NCI-H748 treated with DMSO at 0.1 percent for 48 hours (cell line): ENCODE measurements at places on chromosomes 7 and 10.

DNA sequence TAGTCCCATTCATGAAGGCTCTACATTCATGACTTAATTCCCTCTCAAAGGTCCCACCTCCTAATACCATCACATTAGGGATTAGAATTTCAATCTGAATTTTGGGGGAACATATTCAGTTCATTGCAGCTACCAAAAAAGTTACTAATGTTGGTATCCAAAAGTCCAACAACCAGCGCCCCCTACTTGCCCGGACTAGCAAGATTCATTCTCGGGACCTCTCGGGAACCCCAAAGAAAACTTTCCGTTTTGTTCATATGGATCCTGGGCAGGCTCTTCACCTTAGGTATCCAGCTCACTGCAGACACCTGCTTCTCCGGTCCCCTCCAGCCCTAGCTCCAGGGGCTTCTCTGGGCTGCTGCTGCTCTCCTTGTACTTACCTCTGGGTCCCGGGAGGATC, 8.9 kb upstream of the GRK5 start:
- DNase-seq, result no peak

DNA sequence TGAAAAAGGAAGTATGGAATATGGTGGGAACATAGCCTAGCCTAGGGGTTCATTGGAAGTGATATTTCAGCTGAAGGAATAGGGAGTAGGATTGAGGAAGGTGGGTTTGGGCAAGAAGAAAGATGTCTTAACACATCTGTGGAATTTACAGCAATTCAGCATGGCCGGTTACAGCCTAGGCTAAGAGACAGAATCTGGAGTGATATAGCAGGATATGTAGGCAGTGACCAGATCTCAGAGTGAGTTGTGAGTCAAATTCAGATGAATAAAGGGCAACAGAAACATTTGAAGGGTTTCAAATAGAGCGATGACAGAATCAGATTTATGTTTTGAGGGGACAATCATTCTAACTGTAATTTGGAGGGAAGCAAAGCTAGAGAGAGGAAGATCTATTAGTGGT, 199.0 kb upstream of the PRPS1L1 start:
- DNase-seq, result no peak

DNA sequence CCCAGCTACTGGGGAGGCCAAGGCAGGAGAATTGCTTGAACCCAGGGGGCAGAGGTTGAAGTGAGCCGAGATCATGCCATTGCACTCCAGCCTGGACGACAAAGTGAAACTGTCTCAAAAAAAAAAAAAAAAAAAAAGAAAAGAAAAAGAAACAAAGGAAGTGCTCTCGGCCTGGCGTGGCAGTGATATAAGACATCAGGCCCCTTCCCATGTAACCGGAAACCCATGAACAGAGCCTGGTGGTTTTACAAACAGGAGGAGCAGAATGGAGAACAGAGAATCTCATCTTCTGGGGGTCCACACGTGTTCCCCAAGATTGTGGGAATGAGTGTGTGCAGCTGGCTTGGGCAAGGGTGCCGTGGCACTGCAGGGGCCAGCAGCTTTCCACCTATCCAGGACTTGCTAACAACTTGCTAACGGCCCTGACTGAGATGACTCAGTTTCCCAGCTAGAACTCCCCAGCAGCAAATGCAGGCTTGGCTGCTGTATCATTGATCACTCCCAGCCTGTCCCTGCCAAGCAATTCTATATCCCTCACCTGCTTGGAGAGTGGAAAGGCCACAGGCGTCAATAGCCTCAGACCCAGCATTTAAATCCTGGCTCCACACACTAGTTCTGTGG, 103.0 kb downstream of the COL26A1 start:
- no peak for DNase-seq

- no peak for DNase-seq
Observed at GRCh38 chr7:105654095-105654686, 72.9 kb upstream of the EFCAB10 start.

DNA sequence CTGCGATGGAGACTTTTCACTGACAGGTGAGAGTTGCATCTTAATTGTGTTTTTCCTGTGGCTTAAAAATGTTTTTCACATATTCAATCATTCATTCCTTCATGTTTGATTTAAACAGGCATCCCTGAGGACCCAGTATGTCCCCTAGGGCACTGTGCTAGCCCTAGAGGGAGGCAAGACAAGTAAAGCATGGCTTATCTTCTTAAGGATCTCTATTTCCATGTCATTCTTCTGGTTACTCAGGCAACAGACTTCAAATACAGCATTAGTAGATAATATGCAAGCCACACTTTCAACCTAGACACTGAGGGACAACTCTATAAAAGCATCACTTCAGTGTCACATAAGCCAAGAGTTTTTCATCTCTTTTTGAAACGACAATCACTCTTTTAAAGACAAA, 29.2 kb downstream of the CDK1 start:
- DNase-seq, result no peak

- no peak for DNase-seq
Observed at GRCh38 chr10:88213065-88213605, 349.7 kb downstream of the PTEN start.

DNA sequence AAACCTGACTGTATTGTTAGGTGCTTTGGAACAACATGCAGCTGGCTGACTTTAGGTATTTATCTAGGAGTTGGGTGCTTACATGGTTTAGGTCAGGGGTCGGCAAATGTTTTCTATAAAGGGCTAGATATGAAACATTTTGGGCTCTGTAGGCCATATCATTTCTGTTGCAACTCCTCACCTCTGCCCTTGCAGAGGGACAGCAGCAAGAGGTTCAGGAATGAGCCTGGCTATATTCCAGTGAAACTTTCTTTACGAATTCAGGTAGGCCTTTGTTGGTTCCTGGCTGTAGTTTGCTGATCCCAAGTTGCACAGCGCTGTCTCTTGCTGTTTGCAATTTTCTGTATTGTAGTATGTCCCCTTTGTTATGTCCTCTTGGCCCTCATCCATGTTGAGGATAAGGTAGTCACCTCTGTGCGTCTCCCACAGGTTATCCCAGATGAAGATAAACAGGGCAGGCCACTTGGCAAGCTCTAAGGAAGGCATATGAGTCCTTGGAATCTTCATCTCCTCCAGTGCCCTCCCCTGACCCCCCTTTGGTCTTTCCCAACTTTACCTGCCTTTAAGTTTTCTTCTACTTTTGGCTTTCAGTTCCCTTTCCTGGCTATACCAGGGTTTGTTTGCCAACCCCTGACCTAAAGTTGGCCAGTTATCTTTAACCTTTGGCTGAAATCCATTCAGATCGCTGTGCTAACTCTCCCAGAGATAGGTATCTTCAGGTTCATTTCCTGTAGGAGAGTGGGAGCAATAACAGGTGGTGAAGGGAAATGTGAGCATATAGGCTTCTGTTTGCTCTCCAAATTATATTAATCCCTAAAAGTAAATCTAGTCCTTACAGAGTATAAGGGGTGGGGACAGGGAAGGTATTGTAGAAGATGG, 36.1 kb downstream of the SGPL1 start:
- DNase-seq, result no peak

- no peak for DNase-seq
Observed at GRCh38 chr10:106992055-106992454, 172.5 kb downstream of the SORCS1 start.

DNA sequence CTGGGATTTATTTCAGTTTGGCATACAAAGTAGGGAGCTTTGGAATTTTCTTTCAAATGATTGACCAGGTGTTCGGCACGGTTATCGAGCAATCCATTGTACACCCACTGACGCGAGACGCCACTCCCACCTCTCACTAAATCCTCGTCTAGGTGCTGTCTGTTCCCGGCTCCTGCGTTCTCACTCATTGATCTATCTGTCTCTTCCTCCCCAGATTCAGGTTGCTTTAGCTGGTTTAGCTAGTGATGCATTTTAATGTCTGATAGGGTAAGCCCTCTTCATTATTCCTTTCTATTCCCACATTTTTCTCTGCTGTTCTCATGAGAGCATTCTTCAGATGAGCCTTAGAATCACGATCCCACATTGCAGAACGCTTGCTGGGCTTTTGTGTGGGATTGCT, 91.7 kb downstream of the ELFN1 start:
- no peak for DNase-seq

GRCh38 chr10:119041326-119041725, 11.8 kb downstream of the NANOS1 start:
- no peak for DNase-seq

GRCh38 chr7:91408388-91409154, 144.3 kb downstream of the FZD1 start:
- no peak for DNase-seq

- no peak for DNase-seq
Observed at GRCh38 chr7:102111061-102112041, 175.3 kb upstream of the SH2B2 start.

DNA sequence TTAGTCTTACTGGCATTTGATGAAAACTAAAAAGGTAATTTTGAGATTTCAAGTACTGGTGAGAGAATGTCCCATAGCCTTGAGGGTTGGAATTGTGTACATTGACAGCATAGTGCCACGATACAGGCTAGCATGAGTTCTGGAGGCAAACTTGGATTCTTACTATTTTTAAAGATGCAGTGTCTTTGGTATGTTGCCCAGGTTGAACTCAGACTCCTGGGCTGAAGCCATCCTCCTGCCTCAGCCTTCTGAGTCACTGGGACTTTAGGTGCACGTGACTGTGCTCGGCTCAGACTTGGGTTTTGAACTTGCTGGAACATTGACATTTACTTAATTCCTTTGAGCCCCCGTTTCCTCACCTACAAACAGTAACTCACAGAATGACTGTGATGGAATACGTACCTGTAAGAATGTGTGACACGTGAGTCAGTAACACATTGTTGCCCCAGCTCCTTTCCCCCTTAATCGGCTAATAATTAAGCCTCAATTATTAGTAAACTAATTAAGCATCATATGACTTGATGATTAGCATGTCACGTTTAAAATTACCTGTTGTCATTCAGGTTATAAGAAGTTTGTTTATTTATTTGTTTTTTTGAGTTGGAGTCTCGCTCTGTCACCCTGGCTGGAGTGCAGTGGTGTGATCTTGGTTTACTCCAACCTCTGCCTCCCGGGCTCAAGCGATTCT, 10.6 kb downstream of the DNAJB6 start:
- DNase-seq, result no peak

GRCh38 chr7:42932811-42933591, 825 bp downstream of the MRPL32 start:
- peak; percentile 4 for DNase-seq

- no peak for DNase-seq
Observed at GRCh38 chr10:88131511-88132139, 268.2 kb downstream of the PTEN start.

DNA sequence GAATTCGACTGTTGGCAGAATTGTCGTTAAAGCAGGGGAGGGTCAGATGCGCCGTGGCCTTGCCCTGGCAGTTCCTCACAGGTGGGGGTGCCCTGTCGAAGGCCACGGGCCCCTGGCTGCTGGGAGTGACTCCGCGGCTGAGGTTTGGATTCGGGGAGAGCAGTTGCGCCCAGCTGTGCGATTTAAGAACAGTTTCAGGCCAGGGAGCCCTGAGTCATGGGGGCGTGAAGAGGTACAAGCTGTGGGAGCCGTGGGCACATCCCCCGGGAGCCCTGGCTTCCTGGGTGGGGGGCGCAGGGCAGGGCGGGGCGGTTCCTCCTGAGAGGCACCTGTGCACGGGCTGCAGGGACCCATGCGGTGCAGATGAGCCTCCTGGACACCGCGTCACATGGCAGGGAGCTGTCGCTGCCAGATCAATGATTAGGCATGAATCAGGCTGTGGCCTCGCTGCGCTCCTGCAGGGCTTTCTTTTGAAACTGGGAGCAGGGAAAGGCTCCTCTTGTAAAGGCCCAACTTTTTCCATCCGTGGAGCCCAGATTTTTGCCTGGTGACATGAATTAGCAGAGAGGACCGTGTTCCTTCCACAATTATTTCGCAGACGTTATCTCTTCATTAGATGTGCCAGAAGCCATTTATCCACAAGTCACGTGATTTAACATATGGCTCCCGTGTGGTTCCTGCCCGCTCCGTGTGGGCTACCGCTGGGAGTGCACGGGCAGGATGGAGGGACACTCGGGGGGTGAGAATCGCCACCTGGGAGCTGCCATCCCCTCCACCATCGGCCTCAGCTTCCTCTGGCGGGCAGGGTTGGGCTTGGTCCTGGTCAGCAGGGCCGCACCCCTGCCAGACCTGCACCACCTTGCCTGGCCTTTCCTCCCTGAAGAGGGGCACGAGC, 918 bp downstream of the PWWP2B start:
- no peak for DNase-seq

DNA sequence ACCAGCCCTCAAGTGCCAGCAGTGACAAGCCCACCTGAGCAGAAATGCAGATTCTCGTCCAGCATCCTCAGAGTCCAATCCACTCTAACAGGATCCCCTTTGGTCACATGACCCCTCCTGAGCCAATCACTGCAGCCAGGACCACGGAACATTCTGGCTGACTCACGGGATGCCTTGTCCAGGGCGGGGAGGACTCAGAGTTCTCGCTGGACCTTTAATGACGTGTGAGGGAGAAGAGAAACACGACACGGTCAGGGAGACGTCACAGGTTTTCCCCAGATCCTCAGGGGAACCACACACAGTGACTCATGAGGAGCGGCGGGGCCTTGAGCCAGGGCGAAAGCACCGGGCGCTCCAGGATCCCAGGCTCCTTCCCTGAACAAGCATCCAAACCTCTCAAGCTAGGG, 155.7 kb downstream of the PTPRN2 start:
- no peak for DNase-seq

DNA sequence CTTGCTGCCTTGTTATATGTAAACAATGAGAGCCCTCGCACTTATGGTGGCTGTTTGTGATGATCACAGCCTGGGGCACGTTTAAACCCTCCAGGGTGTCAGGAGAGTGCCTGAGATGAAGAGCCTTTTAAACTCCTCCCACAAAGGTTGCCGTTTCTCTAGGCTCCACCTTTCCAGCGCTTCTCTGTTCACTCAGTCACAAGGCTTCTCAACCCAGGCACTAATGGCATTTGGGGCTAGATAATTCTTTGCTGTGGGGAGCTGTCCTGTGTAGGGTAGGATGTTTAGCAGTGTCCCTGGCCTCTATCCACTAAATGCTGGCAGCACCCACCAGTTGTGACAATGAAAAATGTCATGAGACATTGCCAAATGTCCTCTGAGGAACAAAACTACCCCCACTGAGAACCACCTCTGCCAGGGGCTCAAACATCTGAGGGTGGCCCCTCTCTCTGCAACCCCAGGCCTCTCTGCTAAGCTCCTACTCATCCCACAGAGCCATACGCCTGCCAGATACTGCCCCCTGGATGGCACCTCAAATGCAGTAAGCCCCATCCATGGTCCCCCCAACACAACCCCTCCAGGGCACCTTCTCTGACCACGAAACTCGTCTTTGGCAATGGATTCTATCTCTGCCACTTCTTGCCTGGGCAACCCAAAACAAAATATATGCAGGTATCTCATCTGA, 144.3 kb upstream of the ZMIZ1 start:
- no peak for DNase-seq

- DNase-seq, result no peak
Observed at GRCh38 chr7:68243128-68243527, 1246.5 kb downstream of the TYW1 start.

- no peak for DNase-seq
Observed at GRCh38 chr10:113007821-113008220, 57.8 kb downstream of the TCF7L2 start.

DNA sequence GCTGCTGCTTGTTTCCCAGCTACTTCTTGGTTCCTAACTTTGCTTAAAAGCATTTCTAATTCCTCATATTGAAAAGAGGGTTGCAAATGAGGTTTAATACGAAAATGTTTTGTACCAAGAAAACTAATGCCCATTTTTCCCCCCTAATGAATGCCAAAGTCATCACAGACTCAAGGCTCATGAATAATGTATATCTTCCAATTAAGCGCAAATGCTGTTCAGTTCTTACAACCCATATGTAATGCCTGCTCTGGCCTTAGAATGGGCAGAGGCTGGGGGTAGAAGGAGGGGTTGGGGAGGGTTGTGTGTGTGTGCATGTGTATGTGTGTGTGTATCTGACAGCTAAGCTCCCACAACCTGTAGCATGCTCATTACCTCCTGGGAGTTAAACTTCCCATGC, 901.7 kb downstream of the KCNMA1 start:
- DNase-seq, result no peak

- DNase-seq, result peak; percentile 28
Observed at GRCh38 chr7:151276666-151277590, 28.4 kb upstream of the SMARCD3 start.
